ENCODE measurements at places on chromosomes 16 and 17. TPM values are rescaled to one million over a fixed set of nuclear protein-coding genes. Genes with fewer than 3 reads are reported as not detected.

The TM4SF5 gene
- total RNA-seq = not detected

The GRIN2A gene
- 0.29 TPM for total RNA-seq

The GTF3C1 gene
- total RNA-seq = 37.4 TPM

- no peak for DNase-seq
Measured at GRCh38 chr16:11056090-11056992, 112.0 kb downstream of the CLEC16A start.

DNA sequence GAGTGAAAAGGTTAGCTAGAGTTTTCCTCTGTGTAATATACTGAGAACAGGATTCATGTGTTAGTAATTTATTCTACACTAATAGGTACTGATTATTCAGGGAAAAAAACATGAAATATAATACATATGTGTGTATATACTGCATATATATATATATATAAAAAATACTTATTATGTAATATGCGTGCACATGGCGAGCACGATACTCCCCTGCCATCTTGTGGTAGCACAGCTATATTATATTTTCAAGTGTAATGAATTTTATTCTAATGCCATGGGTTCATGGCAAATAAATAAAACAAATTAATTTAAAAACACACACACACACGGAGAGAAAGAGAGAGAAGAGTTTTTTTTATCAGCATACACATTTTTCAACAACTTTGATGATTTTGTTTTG lies 460.6 kb downstream of the KCNJ2 start:
- DNase-seq = no peak

DNA sequence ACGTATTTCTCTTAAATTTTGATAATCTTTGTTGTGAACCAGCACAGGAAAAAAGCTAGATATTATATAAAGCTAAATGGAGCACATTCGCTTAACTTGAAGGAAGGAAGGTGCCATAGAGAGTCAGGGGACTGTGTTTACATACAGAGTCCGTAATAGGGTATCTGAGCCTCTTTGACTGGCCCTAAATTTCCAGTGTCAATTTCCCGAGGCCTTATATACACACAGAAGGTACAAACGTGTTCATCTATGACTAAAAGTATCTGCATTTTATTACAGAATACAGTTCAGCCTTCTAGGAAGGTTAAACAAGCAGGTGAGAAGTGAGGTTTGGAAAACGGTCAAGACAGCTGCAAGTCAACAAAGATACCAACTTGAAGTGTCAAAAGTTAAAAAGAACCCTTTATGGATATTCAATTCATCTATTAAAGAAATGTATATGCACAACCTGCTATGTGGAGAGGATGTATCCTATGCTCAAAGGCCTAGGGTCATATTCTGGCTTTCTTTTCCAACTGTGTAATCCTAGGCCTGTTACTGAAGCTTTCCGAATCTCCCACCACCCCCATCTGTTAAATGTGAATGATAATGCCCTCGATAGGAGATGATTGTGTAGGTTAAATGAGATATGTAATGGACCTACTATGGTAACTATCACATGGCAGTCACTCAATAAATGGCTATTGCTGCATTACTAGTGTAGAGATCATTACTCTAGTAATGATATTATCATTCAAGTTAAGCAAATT lies 263.7 kb upstream of the MAF start:
- no peak for DNase-seq

DNA sequence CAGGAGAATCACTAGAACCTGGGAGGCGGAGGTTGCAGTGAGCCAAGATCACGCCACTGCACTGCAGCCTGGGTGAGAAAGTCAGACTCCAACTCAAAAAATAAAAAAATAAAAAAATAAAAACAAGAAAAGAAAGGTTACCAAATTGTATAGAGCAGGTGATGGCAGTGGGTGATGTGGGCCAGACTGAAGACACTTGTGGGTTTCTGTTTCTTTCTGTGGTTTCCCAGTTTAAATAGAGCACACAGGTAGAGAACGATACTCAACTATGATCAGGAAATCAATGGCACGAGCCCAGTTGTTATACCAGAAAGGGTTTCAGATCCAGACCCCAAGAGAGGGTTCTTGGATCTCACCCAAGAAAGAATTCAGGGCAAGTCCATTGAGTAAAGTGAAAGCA lies 32.6 kb downstream of the NUBP1 start:
- no peak for DNase-seq

- DNase-seq = no peak
Measured at GRCh38 chr16:18950469-18951185, 24.4 kb upstream of the SMG1 start.

- DNase-seq = no peak
Measured at GRCh38 chr16:49700251-49701064, 155.5 kb downstream of the ZNF423 start.

DNA sequence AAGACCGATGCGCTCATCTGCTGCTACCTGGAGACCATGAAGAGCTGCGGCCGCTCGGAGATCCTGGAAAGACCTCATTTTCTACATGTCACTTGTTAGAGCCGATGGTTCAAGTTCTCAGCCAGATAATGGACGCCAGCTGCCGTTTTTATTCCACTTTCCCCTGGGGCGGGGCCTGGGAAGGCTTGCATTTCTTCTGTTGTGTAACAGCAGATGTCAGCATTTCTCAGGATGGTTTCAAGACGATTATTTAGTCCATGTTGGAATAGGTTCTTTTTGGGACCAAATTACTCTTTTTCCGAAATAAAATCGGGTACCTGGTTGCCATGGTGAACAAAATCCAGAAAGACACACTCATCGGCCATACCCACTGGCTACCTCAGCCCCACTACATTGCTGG lies 1418.3 kb downstream of the CDH11 start:
- DNase-seq = no peak

All from breast epithelium (tissue), 4 donors.